ENCODE measurements at places on chromosomes 6 and 20. TPM values are rescaled to one million over a fixed set of nuclear protein-coding genes. Genes with fewer than 3 reads are reported as not detected.

Gene STMN3
- polyA plus RNA-seq, result 7.8 TPM

Gene EYA2
- polyA plus RNA-seq, result not detected

Gene DTD1
- polyA plus RNA-seq, result 26.3 TPM

Gene TRMT11
- 2.1 TPM for polyA plus RNA-seq

Gene VSX1
- not detected for polyA plus RNA-seq

Gene SIRT5
- polyA plus RNA-seq, result 5.0 TPM

Gene GHRH
- polyA plus RNA-seq, result not detected

Gene CBFA2T2
- 1.7 TPM for polyA plus RNA-seq

Gene SPEF1
- 0.09 TPM for polyA plus RNA-seq

Gene C4B
- polyA plus RNA-seq, result not detected

Gene TMC2
- polyA plus RNA-seq, result not detected

Gene CFAP61
- polyA plus RNA-seq, result not detected

Gene SLC17A2
- polyA plus RNA-seq, result not detected

Gene SLC4A11
- 0.11 TPM for polyA plus RNA-seq

Gene TRIM15
- polyA plus RNA-seq, result not detected

Gene HLA-DQA2
- 53.5 TPM for polyA plus RNA-seq

Gene GZF1
- polyA plus RNA-seq, result 7.0 TPM

Gene IMPG1
- not detected for polyA plus RNA-seq

Gene NHLRC1
- polyA plus RNA-seq, result 3.1 TPM

Gene TFAP2A
- not detected for polyA plus RNA-seq

Gene CRYBG1
- 11.9 TPM for polyA plus RNA-seq

Gene SIRPB1
- 437 TPM for polyA plus RNA-seq

Gene HLA-DQB1
- polyA plus RNA-seq, result 638 TPM

Gene TUBB2B
- 3.5 TPM for polyA plus RNA-seq
